GM23248 (cell line): ENCODE measurements at places on chromosomes 6 and 20.
A peak's percentile ranks its signal among the peaks of the same experiment; 100 is the strongest.

DNA sequence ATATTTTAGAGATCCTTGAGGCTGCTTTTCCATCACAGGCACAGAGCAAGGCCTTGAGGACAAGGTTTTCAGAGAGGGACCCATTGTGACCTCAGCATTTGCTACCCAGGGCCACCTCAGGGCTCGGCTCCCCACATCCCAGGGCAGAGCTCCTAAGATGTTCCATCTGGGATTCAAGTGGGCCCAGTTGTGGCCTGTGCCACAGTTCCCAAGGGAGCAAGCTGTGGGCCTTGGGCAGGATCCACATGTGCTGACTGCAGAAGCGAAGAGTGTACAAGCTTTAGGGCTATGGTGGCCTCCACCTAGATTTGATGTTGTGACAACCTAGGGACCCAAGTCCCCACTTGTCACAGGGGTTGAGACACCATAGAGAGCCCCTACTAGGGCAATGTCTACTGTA, 608.1 kb downstream of the HACE1 start:
- no peak for DNase-seq

GRCh38 chr20:63023071-63023935, 16.5 kb upstream of the BHLHE23 start:
- DNase-seq, result no peak

DNA sequence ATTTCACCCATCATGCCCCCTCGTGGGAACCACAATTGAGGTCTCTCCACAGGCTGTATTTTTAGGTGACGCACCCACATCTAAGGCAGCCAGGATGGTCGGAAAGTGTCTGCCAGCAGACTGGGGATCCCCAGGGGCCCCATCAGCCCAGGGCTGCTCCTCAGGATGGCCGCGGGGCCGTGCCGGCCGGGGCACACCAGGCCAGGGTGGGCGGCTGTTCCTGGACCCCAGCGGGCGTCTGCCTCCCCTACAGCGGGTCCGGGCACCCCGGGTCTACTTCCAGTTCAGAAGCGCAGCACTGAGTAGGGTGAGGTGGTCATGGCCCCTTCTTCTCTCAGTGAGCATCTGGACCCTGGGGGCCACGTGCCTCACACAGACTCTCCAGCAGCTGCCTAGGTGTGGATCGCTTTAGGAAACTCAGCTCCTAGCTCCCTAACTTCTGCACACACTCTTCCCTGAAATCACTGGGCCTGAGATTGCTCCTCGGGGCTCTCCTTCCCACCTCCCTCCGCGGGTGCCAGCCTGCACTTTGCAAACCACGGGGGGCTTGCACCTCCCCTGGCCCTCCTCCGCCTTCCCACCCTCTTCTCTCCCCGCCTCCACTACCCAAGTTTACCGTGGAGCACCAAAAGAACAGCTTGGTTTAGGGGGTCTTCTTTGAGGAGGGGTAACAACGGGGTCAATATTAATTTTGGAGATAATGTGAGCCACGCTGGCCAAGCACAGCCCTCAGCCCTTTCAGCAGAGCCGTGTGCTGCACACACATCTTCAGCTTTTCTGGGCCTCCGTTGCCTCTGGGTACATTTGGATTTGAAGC, 14.2 kb upstream of the FOXC1 start:
- DNase-seq, result no peak

DNA sequence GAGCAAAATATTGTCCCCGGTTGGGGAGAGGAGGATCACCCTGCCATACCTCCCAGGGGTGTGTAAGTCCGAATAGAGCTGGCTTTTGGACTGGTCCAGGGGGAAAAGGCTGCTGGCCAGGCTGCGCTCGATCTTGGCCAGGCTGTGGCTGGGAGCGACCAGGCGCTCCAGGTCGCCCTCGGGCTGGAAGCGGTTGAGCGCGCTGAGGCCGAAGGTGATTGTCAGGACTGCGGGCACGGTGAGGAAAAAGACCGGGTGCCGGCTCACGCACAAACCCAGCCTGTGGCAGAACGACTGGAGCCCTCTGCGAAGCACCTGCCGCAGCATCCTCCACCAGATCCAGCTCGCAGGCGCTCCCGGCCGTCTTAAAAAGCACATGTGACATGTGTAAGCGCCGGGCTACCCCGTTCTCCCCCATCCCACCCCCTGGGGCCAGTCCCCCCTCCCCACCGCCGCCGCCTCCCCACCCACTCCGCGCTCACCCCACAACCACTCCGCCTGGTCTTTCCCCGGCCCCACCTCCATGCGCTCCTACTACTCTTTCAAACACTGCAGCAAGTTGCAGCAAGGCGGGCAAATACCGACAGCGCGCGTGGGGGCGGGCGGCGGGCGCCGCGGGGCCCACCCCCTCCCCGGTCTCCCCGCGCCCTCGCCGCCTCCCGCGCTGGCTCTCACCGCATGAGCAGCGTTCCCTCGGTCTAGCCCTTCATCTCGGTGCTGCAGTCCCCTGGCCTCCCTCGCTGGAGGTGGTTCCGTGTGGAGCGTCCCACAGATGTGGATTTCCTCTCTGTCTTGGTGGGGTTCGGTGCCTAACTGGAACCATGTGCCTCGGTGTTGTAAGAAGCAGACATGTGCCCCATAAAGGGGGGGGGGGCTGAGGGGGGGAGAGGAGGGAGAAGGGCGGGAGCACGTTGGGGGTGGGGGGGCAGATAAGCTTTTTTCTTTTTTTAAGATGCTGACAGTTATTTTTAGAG, 42.4 kb downstream of the PTCHD4 start:
- DNase-seq, result peak; percentile 23

DNA sequence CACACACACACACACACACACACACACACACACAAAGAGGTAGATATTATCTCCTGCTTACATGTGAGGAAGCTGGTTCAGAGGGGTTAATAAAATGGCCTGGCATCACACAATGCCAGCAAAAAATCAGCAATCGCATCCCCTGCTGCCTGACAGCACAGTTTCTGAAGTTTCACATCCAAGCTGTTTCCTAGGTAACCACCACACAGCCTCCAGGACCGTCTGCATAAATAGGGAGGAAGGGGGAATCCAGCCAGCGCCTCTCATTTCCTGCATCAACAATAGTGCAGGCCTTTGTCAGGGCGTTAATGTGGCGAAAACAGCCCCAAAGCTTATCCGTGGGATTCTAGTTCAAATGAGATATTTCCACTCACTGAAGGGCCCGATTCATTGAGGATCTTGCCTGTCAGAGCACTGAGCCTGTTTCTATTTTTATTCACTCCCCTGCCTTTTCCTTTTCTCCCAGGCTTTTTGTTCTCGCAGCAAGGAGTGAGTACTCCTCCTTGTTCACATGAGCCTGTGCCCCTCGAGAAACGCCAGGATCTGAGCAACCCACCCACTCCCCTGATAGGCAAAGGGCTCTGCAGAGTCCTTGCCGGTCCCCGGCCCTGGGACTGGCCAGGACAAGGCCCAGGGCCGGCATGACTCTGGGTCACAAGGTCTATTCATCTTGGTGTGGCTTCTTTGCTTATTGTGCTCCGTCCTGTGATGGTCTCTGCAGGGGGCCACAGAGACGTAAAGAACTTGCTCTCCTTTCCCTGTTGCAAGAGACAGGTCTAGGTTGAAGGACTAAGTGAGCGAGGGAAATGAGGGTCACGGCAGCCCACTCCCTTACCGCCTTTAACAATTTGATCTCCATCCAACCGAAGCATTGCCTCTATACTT, 32.7 kb downstream of the TUBB2B start:
- DNase-seq, result no peak

DNA sequence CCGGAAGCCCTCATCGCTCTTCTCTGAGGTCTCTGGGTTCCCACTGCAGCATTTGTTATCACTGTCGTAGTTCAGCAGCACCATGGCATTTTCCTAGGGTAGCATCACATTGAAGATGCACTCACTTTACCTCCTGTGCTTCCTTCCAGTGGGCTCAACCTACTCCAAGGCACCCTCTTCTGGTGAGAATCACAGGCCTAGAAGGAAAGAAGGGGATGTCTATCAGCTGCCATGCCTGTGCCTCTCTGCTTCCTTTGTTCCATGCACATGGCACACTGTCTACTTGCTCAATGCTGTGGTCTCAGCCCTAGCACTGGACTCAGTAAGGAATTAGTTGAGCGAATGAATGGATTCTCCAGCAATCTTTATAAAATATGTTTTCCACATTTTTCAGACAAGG, 22.6 kb downstream of the CST4 start:
- no peak for DNase-seq

DNA sequence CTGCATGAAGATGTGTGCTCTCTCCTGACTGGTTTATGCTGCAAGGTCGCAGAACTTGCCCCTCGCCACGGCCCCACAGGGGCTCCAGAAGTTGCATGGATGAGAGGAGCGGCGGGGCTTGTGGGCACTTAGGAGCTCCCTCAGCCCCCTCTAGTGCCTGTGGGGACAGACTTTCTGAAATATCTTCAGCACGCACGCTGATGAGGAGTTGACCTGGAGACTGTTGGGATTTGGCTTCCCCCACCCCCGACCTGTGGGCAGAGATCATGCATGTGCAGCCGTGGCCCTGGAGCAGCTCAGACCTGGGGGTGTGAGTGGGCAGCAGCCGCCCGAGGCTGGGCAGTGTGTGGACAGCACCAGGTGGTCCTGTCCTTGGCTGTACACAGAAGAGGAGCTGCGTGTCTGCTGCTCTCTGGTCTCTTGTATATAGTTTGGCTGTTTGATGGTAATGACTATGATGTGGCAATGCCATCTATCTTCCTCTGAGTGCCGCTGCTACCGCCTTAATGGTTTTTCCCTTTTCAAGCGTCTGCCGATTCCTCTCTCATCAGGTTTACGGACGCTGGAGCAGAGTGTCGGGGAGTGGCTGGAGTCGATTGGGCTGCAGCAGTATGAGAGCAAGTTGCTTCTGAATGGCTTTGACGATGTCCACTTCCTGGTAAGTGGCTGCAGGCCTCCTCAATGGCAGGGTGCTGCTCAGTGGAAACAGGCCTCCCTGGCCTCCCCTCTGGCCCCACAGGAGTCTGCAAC, 81.4 kb downstream of the TCP11 start:
- peak; percentile 34 for DNase-seq

DNA sequence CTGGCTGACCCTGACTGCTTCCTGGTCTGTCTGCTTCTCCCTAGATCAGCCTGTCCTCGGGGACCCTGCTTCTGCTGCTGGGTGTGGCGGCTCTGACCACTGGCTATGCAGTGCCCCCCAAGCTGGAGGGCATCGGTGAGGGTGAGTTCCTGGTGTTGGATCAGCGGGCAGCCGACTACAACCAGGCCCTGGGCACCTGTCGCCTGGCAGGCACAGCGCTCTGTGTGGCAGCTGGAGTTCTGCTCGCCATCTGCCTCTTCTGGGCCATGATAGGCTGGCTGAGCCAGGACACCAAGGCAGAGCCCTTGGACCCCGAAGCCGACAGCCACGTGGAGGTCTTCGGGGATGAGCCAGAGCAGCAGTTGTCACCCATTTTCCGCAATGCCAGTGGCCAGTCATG, 6.3 kb downstream of the NRSN2 start:
- no peak for DNase-seq
